ENCODE measurements at places on chromosomes 4 and X.

- DNase-seq: no peak
These were observed 338.1 kb upstream of the ZCCHC13 start for GRCh38 chrX:73965833-73966232.

- DNase-seq: no peak
These were observed 11.9 kb upstream of the HS3ST1 start for GRCh38 chr4:11440481-11441193.

DNA sequence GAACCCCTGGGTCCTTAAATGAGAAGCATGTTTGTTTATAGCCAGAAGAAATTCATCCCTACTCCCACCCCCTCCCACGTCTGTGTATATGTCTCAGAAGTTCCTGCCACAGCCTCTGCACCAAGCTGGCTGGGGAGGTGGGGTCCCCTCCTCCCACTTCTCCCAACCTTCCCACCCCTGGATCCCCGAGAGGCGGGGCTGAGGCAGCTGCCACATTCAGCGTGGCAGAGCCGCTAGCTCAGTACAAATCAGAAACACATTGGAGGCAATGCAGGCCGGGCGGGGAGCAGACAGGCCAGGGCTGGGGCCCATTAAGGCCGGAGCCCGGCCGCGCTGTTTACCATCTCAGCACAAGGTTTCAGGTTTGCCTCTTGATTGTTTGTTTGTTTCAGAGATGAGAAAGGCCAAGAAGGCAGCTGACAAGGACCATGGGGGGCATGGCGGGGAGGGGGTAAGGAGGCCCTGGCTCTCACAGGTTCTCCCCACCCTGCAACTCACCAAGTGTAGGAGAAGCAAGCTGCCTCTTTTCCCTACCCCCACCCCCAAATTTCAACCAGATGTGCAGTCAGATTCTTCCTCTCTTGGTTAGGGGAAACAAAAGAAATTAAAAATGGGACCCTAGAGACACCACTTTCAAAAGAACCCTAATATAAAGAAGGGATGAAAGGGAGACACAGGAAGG, 22.3 kb downstream of the PJA1 start:
- no peak for DNase-seq

- DNase-seq: no peak
These were observed 194.3 kb upstream of the POF1B start for GRCh38 chrX:85573801-85574200.

DNA sequence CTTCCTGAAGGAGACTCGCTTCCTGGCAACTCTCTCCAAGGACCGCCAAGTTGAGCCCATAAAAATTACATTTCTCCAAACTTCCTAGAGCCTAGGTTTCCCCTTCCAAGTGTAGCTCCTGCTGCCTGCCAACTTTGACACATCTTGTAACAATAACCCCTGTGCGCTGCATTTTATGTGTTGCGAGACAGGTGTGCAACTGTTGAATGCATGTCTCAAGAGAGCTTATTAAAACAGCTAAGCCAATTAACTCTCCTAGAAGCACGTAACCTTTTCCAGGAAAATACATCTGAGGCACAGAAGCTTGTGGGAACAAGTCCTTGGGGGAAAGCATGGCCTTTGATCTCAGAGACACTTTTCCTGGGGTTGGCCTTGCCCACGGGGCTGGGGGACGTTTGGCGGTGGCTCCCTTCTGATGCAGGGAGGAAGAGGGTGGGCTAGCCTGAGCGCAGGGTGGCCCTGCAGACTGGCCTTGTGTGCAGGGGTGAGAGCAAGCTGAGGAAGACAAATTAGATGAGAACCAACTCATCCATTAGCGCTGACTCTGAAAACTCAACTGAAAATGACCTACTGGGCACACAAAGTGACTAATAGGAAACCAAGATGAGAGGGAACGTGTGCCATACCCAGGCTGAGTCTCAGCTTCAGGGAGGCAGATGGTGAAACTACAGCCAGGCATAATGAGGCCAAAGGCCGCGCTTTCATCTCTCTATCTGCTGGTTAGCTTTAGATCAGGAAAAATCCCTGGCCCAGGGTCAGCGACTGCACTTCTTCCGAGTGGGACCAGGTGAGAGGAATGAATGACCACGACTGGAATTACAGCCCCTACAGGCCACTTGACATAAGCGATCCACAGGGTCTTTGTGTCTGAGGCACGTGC, 75.3 kb downstream of the ENPP6 start:
- DNase-seq: no peak

- DNase-seq: no peak
These were observed 57.1 kb upstream of the EFHC2 start for GRCh38 chrX:44400588-44400987.

DNA sequence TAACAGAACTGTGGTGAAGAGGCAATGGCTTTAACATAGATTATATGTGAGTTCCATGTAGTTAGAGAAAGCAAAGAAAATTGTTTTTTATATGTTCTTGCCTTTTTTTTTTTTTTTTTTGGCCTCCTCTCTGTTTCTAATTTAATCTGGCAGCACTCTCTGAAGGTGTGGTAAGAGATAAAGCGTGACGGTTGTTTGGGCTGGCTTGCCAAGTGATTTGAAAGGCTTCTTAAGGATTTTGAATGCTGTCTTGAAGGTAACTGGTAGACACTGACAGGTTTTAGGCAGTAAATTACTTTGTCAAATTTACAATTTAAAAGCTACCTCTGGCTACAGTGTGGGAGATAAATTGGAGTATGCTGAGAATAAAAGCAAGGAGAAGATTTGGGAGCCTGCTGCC, 269.3 kb upstream of the HS3ST1 start:
- no peak for DNase-seq

- no peak for DNase-seq
These were observed 424.0 kb upstream of the NDST4 start for GRCh38 chr4:115537387-115537786.

GRCh38 chr4:54999003-54999402, 126.4 kb downstream of the KDR start:
- DNase-seq: peak; percentile 33

DNA sequence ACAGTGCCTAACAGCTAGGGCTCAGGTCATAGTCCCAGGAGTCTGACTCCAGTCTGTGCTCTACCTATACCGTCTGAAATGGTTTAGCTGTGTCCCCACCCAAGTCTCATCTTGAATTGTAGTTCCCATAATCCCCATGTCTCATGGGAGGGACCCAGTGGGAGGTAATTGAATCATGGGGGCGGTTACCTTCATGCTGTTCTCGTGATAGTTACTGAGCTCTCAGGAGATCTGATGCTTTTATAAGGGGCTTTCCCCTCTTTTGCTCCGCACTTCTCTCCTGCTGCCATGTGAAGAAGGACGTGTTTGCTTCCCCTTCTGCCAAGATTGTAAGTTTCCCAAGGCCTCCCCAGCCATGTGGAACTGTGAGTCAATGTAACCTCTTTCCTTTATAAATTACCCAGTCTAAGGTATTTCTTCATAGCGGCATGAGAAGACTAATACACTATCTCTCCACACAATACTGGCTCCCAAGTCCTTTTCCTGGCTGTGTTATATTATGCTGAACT, 110.8 kb downstream of the AFAP1 start:
- DNase-seq: no peak

DNA sequence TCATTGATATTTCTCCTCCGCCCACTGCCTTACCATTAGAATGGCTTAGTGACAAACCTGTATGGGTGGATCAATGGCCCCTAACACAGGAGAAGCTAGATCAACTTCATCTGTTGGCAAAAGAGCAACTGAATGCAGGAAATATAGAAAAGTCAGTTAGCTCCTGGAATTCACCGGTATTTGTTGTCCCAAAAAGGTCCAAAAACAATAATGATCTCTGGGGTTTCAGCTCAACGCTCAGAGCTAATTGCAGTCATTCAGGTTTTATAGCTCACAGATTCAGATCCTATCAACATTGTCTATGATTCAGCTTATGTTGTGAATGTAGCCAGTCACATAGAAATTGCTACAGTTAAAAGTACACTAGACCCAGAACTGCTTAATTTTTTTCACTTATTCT, 124.0 kb upstream of the ZCCHC13 start:
- DNase-seq: no peak

GRCh38 chr4:145938618-145939440, at the start of gene ZNF827:
Gene ZNF827 (minus strand): TSS chr4:145938823. CDS start chr4:145938407, 416 bp downstream.
- DNase-seq: peak; percentile 72

GRCh38 chr4:123787512-123788080, 391.0 kb downstream of the SPRY1 start:
- DNase-seq: no peak

DNA sequence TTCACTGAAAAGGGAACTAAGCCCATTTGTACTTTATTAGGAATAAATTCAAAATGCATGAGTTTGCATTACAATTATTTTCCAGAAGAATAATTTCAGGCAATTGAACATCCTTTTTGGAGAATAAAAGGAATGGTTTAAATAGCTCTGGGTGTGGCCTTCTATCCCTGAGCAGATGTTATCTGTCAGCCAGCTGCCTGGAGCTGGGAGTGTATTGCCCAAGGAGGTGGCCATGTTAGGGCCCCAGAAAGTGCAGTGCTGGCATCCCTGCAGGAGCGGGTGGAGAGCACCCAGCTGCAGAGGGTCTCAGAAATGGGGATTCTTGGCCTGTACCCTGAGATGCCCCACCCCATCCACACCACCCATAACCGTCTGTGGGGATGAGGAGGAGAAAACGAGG, 21.6 kb upstream of the VEGFD start:
- DNase-seq: no peak

DNA sequence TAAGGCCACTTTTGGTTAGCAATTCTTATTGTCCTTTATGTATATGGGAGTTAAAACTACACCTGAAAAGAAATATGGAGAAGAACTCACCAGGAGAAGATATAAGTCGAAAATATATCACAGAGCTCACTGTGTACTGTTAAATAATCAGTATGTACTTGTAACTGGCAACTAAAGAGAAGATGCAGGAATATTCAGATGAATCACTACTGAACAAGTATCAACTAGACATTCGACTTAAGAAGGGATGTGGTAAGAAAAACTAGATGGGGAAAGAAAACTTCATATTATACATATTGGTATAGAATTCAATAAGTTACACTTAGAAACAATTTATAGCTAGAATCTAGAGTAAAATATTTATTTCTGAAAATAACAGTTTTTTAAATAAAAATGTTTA, 230.0 kb downstream of the CAMK2D start:
- DNase-seq: no peak

DNA sequence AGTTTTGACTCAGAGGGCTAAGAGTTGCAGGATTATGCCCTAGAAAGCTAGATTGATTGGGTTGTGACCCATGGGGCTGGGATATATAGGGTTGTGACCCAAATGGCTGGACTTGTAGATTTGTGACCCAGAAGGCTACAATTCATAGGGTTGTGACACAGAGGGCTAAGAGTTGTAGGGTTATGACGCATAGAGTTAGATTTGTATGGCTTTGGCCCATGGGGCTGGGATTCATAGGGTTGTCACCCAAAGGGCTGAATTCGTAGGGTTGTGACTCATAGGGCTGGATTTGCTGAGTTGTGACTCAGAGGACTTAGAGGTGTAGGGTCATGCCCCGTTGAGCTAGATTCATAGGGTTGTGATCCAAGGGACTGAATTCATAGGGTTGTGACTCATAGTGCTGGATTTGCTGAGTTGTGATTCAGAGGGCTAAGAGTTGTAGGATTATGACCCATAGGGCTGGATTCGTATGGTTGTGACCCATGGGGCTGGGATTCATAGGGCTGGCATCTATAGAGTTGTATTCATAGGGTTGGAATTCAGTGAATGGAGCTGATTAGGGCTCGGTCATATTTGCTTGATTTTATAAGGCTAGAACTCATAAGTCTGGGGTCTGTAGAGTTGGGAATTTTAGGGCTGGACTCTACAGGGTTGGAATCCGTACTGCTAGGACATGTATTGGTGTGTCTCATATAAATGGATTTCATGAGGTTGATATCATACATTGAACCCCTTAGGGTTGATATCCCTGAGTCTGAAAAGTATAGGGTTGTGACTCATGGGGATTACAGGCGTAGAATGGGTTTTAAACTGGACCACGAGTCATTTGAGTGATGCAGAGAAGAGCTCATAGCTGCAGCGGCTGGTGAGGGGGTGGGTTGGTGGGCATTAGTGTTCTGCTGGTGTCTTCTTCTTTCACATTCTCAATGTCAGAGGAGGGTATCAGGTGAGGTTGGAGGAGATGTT, 125.7 kb downstream of the CRLF2 start:
- DNase-seq: no peak

- no peak for DNase-seq
These were observed 77.7 kb upstream of the INTU start for GRCh38 chr4:127555106-127555505.

DNA sequence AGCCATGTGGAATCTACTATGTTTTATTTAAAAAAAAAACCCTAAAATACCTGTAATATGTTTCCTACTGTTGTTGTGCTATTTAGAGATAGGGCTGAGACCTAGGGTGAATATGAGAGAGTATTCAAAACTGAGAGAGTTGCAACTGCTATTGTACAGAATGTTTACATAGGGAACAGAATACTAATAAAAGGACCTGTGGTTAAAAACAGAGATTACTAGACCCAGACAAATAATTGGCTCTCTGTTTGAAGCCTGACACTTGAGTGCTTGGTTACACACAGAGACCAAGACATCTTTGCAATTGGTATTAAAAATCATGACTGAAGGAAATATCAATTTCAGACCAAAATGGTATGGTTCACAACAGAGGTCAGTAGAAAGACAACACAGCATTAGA, 278.9 kb upstream of the GIMD1 start:
- no peak for DNase-seq

DNA sequence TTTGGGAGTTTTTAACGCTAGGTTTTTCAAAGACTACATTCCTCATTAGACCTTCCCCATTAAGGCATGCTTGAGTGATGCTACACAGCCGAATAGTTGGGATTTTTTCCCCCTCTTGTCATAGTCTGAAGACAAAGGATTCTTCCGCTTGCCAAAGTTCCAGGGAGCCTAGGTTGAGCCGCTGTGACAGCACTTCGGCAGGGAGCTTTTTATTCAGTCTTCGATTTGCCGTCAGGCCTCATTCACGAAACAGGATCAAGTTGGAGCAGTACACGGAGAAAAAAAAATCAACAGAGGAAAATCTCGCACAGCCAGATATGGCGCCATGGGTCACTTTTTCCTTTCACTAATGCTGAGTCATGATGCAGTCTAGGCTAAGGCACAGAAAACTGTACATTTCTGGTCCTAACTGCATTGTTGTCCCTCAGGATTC, 24.3 kb downstream of the SHROOM3 start:
- peak; percentile 14 for DNase-seq

DNA sequence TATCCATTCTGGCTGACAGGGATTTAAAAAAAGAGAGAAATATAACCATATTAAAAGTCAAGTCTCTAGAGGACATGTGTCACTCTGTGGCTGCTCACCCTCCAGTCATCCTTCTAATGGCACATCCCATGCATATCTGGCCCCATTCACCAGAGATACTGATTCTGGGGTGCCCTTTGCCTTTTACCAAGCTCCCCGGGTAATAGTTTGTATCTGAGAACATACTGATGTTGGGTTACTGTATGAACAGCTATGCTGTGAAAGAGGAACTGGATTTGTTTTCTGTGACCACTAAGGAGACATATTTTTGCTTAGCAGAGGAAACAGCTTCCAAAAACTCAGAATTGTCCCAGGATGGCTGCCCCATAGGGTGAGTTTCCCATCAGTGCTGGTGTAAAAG, 56.0 kb downstream of the SAT1 start:
- DNase-seq: no peak

- no peak for DNase-seq
These were observed 360.5 kb downstream of the MID1IP1 start for GRCh38 chrX:39161611-39162255.

Measured in Ammon's horn (tissue), 1 donor.